ENCODE measurements at places on chromosomes 2 and 18. TPM values are rescaled to one million over a fixed set of nuclear protein-coding genes. Genes with fewer than 3 reads are reported as not detected.
A peak's percentile ranks its signal among the peaks of the same experiment; 100 is the strongest.

DNA sequence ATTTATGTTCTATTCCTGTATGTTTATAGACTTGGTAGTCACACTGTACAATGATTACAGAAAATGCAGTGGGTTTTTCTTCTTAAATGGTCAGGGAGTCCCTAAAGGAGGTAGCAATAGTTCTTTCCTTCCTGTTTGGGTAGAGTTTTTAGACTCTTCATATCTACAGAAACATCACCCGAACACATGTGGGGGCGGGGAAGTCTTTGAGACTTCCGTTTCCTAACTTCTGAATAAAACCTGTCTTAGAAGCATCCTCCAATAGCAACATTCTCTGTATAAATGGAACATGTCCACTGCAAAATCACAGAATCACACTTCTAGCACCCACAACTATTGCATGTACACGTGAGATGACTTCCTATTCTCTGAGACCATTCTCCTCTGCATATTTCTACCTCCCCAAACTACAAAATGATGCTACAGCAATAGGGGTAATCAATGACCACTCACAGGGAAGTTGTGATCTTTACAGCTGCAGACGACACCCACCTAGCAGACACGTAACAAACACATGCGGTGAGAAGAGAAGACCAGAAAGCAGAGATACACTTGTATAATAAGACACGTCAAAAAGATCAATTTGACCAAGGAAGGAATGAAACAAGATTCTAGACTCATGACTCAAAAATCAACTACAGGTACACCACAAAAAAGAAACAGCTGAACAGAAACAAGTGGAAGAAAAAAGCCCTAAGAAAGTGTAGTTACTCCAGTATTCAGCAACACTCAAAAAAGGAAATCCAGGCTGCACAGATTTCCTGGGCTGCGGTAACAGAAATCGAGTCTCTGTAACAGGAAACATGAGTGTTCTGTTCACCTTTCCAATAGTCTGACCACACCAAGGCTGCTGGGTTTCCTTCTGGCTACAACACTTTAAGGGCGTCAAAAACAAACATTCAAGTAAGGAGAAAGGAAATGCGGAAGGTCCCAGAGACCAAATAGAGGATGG lies 120.4 kb downstream of the ZNF516 start:
- no peak for DNase-seq

GRCh38 chr2:12201369-12201768 lies 454.9 kb downstream of the LPIN1 start:
- DNase-seq, result no peak

DNA sequence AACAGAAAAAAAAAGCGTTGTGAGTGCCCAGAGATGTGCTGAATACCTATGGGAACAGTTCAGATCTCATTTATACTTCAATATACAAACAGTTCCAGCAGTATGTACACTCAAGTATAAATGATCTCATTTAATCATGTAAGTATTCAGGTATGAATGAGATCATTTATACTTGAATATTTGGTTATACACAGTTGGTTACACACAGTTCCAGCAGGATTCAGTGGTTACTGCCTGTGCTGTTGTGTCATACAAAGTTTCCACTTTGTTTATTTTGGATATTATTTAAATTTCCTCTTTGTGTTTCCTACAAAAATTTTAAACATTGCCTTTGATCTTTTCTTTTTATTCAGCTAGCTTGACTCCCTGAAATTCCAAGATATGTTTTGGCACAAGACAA lies 293.5 kb upstream of the SLC39A10 start:
- no peak for DNase-seq

DNA sequence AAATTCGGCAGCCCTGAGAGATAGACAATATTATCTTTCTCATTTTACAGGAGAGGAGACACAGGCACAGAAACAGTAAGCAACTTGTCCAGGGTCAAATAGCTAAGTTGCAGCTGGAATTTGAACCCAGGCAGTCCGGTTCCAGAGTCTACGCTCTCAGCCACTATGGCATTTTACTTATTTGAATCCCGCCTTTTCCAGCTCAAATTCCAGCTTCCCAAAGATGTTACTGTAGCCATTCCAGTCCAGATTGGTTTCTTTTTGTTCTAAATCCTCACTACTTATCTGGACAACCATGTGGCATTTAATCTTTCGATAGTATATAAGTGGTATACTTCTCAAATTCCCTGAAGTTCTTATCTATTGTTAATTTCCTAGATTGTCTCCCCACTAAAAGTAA lies 125.7 kb downstream of the NBAS start:
- DNase-seq, result no peak

DNA sequence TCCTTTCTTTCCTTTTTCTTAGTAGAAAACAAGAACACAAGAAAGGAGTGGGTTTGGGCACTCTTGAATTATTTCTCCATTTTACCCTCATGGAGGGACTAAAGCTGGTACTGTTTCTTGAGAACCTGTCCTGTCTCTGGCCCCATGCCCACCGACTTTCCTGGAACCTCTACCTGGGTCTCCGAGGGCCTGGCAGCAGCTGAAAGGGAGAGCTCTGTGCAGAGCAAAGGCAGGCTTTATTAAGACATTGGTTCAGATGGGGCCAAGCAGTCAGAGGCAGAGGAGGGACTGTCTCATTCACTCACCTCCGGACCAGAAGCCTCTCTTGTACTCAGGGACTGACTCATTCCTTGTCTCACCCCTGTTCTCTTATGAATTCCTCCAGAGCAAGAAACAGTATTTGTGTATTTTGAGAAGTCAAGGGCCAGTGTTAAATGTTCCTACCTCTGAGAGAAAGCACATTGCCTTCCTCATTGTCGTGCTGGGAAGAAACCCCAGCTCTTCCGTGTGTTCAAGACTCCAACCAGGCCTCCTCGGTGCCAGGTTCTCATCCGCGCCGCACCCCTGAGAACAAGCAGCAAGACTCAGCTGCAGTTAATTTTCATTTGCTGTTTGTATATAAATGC lies 201.9 kb upstream of the NT5C1B start:
- DNase-seq, result no peak

DNA sequence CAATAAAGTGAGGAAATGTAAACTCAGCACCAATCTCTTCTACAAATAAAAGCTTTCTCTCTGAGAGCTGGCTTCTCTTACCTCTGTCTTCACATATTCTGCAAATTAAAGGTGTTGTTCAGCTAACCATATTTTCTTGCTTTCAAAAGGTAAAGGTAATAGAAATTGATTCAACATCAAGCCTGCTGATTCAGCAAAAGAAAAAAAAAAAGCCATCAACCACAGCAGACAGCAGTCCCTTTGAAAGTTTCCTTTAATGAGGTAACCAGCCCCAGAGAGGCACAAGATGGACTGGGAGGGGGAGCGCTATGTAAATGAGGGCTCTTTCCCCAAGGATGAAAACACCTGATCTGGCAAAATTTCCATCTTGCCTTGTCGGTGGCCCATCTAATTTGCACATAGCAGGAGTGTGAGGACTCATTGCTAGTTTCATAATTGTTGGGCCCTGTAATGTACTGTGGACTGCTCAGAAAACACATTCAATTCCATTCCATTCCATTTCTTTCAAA lies 154.9 kb upstream of the SOX11 start:
- DNase-seq, result no peak

GRCh38 chr2:95391641-95392310 lies 10.7 kb upstream of the FAHD2A start:
- DNase-seq, result no peak

DNA sequence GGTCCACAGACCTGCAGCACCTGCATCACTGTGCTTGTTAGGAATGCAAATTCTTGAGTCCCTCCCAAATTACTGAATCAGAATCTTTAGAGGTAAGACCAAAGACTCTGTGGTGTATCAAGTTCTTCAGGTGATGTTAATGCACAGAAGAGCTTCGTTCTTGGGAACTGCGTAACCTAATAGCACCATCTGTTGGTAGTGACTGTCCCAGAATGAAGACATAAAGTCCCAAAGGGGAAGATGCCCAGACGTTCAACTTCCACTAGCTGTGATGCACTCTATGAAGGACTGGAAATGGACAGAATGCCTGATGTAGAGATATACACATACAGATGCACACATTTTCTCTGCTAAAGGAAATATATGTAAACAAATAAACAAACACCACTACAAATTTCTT lies 576.0 kb downstream of the LRP1B start:
- DNase-seq, result no peak

DNA sequence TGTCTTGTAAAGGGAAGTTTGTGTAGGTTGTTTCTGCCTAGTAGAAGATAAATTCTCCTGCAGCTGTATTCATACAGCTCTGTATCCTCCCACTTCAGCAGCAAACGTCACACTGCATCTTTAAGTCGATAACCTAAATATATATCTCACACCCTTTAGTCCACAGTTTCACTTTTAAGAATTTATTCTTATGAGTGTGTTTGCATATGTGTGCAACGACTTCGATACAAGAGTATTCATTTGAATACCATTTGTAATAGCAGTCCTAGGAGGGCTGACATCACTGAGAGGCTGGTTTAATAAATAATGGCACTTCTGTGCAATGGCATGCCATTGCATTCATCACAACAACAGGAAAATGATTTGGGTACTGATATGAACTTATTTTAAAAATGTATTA lies 63.8 kb upstream of the MSH6 start:
- no peak for DNase-seq

DNA sequence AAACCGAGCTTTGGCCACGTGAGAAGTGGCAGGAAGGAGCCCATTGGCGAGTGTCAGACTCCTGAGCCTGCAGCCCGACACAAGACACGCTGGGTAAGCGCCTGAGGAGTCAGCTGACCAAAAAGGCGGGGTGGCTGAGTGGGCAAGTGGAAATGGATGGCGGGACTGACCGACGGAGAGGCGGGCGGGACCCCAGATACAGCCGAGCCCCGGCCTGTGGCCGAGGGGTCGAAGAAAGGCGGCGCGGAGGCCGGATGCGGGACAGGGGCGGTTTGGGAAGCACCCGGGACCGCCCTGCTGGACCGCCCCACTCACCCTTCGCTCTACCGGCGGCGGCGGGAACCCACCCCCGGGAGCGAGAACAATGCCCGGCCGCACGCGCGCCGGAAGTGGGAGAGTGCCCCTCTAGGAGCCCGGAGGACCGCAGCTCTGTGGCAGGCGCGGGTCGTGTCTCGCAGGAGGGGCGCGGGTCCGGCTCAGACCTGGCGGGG lies 22.8 kb downstream of the ZSCAN30 start:
- DNase-seq, result peak; percentile 93

DNA sequence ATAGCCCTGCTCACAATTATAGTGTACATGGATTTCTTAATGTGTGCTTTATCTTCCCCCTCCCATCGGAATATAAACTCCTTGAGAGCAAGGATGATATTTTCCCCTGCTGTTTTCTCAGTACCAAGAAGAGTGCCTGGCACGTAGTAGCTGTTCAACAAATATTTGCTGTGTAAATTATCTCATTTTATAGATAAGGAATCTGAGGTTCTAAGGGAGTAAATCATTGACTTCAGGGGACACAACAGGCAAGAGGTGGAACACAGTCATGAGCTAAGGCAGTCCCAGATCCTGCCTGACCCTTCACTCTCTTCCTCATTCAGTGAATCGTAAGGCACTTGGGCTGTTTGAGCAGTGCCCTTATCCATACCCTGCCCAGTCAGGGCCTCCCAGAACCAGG lies 187.3 kb upstream of the TNP1 start:
- DNase-seq, result no peak

The DLX2 gene
- not detected for total RNA-seq

The SEPTIN10 gene
- total RNA-seq, result 88.3 TPM

The PFN4 gene
- total RNA-seq, result 1.0 TPM

The TUBA3E gene
- not detected for total RNA-seq

The CXCR1 gene
- 2.5 TPM for total RNA-seq
